Sigmoid colon (tissue), 7 donors: ENCODE measurements at places on chromosomes 7 and 10. TPM values are rescaled to one million over a fixed set of nuclear protein-coding genes. Genes with fewer than 3 reads are reported as not detected.

AOAH gene
- total RNA-seq = 3.8 TPM

SPAM1 gene
- total RNA-seq = not detected

PRR15 gene
- total RNA-seq = not detected

SPOCK2 gene
- 10.0 TPM for total RNA-seq

OR2A1 gene
- total RNA-seq = 0.16 TPM

ODAD2 gene
- total RNA-seq = 2.5 TPM

EEF1AKMT2 gene
- total RNA-seq = 19.7 TPM

PTPRN2 gene
- total RNA-seq = 5.8 TPM

DAGLB gene
- 11.7 TPM for total RNA-seq

TPST1 gene
- 24.7 TPM for total RNA-seq

ATRNL1 gene
- 7.8 TPM for total RNA-seq

HABP2 gene
- not detected for total RNA-seq

PON1 gene
- not detected for total RNA-seq

CDK13 gene
- total RNA-seq = 63.8 TPM

EMX2 gene
- total RNA-seq = not detected

ACTL6B gene
- 0.71 TPM for total RNA-seq

NEUROG3 gene
- not detected for total RNA-seq

LRRC17 gene
- total RNA-seq = 5.5 TPM

SLC39A12 gene
- total RNA-seq = 0.16 TPM

PYROXD2 gene
- 9.6 TPM for total RNA-seq

HMX3 gene
- not detected for total RNA-seq

LMOD2 gene
- total RNA-seq = not detected

CTAGE8 gene
- total RNA-seq = not detected

DEPP1 gene
- 294 TPM for total RNA-seq

TFEC gene
- 4.4 TPM for total RNA-seq

FAM25G gene
- not detected for total RNA-seq

OPN4 gene
- total RNA-seq = not detected
